ENCODE measurements at places on chromosomes 16 and 17.

DNA sequence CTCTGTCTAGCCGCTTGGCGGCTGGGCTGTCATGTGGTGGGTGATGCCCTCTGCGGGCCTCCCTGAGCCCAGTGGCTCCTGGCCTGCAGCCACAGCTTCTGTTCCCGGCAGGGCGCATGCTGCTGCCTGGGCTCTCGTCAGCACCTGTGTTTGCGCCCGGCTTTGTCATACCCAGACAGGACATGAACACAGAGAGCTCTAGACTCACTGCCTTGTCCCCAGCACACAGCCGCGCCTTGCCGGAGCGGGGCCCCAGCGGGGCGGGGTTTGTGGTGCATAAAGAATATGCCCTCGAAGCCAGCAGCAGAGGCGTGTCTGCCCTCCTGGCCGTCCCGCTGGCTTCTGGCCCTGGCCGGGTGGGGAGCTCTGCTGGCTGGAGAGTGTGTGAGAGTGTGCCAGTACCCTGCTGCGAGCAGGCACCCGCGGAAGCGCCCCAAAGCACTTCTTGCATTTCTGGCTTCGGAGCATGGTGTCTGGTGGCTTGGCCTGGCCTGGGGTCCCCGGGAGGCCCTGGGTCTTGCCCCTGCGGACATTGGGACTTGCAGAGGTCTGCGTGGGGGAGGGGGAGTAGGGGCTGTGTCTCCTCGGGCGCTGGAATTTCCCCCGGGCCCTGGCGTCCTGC lies 14.4 kb downstream of the ASPSCR1 start:
- ATAC-seq, result peak; percentile 88

DNA sequence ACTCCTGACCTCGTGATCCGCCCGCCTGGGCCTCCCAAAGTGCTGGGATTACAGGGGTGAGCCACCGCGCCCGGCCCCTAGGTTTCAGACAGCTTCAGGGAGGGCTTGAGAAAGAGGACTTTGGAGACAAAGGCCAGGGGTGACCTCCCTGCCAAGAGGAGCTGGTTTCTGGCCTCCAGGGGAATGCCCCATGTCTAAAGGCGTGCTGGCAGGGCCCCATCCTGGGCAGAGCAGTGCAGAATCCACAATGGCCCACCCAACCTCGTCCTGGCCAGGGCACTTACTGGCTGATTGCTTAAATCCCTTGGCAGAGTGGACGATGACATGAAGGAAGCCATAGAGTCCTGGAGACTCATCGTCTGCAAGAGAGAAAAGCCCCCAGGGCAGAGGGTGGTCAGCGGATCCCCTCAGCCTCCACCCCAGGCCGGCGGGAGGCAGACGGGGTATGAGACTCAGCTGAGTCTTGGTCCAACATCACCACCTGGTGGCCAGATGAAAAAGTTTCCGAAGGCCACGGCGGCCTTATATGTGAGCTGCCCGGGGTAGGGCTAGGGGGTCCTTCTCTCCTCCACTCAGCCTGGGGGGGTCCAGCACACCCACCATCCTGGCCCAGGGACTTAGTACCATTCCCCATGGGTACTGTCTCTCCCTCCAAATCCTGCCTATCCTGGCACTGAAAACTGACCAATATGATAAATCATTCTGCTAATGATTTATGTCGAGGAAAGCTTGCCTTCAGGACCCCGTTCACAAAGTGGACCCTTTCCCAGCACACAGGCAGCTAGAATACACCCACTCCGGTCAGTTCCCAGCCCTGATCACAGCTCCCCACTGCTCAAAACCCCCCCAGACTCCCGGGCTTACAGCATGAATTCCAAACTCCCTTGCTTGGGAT lies 59.1 kb downstream of the TIMM22 start:
- ATAC-seq, result peak; percentile 35

- no peak for ATAC-seq
Observed at GRCh38 chr17:63390090-63390489, 56.0 kb downstream of the CYB561 start.

DNA sequence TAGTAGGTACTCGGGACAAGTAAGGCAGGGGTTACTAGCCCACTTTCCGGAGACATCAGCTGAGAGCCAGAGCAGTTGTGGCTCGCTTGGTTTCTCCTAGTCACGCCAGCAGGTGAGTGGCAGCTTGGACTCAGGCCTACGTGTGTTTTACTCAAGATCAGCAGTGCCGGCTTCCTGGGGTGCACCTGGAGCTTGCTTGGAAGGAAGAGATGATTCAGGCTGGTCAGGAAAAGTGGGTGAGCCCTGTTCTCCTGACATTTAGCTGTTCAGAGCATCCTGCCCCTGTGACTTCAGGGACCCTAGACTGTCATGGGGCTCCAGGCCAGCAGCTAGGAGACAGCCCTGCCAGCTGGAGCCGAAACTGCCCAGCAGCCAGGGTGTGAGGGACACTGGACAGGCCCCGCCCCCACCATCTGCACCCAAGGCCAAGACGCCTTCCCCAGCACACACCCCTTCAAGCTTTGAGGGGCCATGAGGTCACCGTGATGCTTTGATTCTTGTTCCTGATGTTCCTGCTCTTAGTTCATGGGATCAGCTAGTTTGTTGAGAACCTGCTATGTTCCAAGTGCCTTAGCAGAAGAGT lies 238.0 kb upstream of the CIBAR2 start:
- no peak for ATAC-seq

- ATAC-seq, result no peak
Observed at GRCh38 chr17:954431-955164, 25.0 kb downstream of the NXN start.

- ATAC-seq, result no peak
Observed at GRCh38 chr17:74332017-74332650, 6.1 kb downstream of the KIF19 start.

GRCh38 chr17:35496451-35497290 lies 40.8 kb downstream of the SLFN12L start:
- no peak for ATAC-seq

DNA sequence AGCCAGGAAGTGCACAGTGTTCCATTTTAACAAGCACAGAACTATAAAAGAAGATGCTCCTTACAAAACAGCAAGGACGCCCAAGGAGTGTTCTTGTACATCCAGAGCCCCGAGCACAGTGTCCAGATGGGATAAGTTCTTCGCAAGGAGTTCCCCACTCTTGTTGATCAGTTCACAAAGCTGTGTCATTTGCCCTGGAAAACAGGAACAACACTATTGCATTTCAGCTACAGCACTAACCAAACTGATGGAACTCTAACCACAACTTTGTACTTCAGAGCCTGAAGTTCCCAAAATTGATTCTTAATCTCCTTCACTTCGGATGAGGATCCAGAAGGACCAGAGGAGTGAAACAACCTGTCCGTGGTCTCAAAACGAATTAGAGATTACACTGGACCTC lies 5.1 kb downstream of the COPS3 start:
- ATAC-seq, result no peak

DNA sequence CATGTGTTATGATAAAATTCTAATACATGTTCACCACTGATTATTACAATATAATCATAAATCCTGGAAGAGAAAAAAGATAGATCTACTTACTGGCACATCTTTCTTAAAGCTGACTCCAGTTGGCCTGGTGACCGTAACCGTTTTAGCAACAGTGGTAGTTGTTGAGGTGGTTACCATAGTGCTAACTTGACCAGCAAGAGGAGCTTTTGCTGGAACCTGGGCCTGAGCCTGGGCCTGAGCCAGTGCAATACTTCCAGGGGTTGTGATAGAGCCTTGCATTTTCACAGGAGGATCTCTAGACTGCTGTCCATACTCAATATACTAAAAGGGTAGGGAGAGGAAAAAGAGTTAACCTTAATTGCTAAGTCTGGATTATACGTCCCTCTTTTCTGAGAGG lies 36.2 kb downstream of the SETD6 start:
- no peak for ATAC-seq

GRCh38 chr16:56275076-56275475 lies 83.8 kb downstream of the GNAO1 start:
- no peak for ATAC-seq

DNA sequence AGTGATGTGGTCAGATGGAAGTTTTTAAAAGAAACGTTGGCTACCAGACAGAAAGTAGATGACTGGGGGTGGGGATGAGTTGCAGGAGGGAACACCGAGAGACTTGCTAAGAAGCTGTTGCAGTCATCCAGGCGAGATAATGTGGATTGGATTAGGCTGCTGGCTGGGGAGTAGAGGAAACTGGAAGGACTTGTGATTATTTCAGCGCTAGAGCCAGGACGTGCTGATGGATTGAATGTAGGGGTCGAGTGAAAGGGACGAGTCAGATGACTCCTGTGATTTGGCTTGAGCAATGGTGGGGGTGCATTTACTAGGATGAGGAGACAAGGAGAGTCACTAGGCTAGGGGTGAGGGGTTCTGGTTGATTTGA lies 88.5 kb downstream of the CLEC16A start:
- peak; percentile 27 for ATAC-seq

DNA sequence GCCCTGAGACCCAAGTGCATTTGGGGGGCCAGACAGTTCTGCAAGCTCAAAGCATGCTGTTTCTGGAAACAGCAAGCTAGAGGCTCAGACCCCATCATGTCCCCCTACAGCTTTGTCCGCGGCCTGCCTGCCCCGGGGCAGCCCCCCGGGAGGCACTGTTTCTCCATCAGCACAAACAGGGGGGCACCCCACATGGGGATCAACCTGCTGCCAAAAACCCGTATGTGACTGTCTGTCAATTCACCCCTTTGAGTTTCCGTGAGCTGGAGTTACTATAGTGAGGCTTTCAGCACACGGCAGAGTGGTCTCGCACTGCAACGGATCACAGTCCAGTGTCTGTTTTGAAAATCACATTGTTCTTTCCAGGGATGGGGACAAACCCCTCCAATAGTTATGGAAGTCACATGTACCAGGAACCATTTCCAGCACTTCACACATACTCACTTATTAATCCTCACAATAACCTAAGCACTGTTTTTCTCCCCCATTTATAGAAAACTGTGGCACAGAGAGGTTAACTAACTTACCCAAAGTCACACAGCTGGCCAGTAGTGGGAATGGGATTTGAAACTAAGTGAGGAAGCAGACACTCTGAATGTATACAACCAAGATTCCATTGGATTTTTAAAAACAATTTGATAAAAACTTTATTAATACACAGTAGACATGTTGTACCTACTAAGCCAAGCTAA lies 269.0 kb downstream of the C16orf95 start:
- no peak for ATAC-seq

- no peak for ATAC-seq
Observed at GRCh38 chr16:55499951-55500529, 8.8 kb upstream of the LPCAT2 start.

DNA sequence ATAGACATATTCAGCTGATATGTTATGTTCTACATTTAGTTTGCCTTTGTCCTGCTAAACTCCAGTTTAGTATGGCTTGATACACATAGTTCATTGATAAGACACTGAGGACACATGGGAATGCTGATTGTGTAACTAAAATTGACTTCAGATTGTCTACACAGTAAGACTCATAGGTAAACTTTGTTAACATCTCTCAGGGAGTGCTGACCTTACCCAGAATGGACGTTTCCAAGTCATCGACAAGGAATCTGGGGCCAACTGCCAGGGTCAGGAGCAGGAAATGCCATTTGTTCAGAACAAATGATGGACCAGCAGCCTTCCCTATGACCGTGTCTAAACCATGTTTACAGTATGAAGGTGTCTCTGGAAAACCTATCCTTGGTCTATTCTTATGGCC lies 58.7 kb downstream of the DYNLRB2 start:
- ATAC-seq, result no peak

DNA sequence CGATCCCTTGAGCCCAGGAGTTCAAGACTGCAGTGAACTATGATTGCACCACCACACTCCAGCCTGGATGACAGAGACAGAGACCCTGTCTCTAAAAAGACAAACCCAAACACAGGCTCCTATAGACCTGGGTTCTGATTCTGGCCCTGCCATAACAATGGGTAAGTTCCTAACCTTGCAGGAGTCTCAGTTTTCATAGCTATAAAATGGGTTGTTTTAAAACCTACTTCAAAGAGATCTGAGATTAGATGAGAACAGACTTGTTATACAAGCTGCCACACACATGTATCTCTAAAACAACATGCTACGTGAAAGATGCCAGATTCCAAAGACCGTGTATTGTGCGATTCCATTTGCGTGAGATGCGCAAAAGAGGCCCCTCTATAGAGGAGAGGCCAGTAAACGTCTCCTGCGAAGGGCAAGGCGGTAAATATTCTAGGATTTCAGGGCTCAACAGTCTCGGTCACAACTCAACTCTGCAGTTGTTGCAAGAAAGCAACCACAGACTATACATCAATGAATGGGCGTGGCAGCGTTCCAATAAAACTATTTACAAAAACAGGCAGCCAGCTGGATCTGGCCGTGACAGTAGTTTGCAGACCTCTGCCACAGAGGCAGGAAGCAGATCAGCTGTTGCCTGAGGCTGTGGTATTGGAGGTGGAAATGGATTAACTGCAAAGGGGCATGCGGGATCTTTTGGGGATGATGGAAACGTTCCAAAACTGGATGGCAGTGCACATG lies 5.9 kb downstream of the CORO7 start:
- no peak for ATAC-seq

GRCh38 chr16:50093607-50094539 lies 28.1 kb downstream of the HEATR3 start:
- peak; percentile 51 for ATAC-seq

DNA sequence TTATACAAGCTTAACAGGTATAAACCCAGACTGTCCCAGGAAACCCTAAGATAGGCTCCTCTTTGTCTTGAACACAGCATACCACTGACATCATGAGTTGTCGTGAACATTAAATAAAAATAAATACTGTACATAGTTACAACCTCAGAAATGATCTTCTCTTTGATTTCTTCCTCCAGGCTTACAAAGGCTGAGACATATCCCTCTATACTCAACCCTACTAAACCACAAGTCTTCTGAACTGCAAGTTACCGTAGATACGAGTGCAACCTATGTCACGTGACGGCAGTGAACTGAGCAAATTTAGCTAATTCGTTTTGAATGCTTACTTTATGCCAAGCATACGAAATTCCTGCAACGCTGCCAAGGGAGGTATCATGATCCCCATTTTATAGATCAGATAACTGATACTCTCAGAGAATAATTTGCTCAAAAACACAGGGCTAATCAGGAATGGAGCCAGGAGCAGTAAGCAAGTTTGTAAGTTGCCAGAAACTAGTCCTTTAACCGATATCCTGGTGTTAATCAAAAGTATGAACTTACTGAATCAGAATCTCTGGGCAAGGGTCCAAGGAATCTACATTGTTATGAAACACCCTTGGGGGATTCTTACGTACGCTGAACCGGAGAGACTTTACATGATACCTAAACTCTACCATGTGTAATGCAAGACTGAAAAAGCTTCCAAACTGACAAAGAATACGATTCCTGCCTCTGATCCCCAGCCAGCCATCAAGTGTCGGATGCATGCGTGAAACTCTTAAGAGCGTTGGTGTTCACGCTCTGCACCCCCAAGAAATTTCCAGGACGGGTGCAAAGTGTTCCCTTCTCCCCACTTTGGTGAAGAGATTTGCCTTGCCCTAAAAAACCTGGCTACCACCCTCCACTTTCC lies 106.2 kb downstream of the XYLT1 start:
- ATAC-seq, result peak; percentile 20
